ENCODE measurements at places on chromosomes 7 and 10.
A peak's percentile ranks its signal among the peaks of the same experiment; 100 is the strongest.

GRCh38 chr7:6375348-6376101 is 72.2 kb downstream of the DAGLB start:
- no peak for DNase-seq

DNA sequence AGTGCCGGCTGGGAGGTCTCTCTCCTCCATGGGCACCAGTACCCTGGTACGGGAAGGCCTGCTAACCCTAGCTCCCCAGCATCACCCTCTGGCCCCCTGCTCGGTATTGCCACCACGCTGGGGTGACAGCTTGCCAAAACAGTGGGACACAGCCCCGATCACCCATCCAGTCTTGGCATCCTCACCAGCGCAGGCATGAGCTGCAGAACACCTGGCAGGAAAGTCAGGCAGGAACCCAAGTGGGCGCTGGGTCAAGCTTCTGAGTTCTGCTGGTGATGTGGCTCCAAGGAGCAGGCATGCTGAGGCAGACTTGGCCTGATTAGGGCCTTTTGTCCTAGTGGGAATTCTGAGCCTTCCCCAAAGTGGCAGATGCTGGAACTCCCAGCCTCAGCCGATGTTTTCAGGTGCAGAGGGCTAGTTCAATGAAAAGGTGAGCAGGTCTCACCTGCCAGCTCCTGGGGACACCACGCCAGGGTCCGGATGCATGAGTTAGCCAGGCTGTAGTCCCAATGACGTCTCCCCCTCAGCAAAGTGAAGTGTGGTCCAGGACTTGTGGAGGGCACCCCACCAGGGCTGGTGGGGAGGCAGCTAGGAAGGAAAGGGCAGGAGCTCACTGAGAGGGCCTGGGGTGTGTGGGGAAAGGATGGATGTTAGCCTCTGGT is 8.5 kb upstream of the ZNF22 start:
- DNase-seq = no peak

- DNase-seq = no peak
Observed at GRCh38 chr7:73439410-73439704, 5.8 kb downstream of the FZD9 start.

GRCh38 chr7:1964913-1965578 is 267.7 kb downstream of the MAD1L1 start:
- no peak for DNase-seq

DNA sequence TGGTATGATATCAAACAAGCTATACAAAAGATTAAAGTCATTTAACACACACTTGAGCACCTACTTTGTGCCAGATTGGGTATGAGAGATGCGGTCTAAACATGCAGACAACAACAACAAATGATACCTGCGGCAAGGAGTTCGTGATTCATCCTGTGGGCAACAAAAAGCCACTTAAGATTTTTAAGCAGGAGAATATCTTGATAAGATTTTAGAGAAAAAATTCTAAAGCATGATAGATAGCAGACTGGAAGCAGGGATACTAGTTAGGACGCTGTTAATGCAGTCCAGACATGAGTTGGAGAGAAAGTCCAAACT is 1.6 kb upstream of the KBTBD2 start:
- no peak for DNase-seq

DNA sequence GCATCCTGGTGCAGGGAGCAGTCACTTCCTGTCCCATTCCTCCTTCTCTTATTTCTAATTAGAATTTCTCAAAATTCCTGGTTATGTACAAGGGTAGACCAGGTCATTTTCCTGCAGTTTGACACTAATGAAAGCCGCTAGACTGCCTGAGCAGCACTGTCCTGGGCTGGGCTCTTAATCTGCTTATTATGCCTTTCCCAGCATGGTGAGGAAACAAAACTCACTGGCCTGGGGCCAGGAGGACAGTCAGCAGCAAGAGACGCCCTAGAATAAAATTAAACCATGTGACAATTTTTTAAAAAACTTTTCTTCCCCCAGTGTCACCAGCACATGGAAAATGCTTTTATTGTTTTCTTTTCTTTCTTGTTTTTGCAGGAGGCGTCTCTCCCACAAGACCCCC is 647.5 kb downstream of the TYW1 start:
- no peak for DNase-seq

- no peak for DNase-seq
Observed at GRCh38 chr7:127214956-127215718, 37.6 kb downstream of the GRM8 start.

DNA sequence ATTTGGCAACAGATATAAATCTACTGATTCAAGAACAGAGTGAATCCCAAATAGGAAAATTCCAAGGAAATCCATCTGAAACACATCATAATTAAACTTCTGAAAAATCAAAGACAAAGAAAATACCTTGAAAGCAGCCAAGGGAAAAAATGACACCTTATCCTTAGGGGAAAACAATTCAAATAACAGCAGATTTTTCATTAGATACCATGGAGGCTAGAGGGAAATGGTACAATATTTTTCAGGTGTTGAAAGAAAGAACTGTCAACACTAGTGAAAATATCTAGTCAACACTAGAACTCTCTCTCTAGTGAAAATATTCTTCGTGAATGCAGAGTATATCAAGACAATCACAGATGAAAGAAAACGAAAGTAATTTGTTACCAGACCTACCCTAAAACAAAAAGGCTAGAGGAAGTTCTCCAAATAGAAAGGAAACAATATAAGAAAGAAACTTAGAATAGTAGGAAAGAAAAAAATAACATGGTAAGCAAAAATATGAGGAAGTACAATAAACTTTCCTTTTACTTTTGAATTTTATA is 5.7 kb upstream of the FAM241B start:
- DNase-seq = no peak

GRCh38 chr10:6503171-6503570 is 76.9 kb downstream of the PRKCQ start:
- no peak for DNase-seq

- no peak for DNase-seq
Observed at GRCh38 chr10:75649466-75649865, 218.0 kb downstream of the LRMDA start.

GRCh38 chr10:22308390-22308789 is 7.8 kb upstream of the COMMD3 start:
- DNase-seq = no peak

DNA sequence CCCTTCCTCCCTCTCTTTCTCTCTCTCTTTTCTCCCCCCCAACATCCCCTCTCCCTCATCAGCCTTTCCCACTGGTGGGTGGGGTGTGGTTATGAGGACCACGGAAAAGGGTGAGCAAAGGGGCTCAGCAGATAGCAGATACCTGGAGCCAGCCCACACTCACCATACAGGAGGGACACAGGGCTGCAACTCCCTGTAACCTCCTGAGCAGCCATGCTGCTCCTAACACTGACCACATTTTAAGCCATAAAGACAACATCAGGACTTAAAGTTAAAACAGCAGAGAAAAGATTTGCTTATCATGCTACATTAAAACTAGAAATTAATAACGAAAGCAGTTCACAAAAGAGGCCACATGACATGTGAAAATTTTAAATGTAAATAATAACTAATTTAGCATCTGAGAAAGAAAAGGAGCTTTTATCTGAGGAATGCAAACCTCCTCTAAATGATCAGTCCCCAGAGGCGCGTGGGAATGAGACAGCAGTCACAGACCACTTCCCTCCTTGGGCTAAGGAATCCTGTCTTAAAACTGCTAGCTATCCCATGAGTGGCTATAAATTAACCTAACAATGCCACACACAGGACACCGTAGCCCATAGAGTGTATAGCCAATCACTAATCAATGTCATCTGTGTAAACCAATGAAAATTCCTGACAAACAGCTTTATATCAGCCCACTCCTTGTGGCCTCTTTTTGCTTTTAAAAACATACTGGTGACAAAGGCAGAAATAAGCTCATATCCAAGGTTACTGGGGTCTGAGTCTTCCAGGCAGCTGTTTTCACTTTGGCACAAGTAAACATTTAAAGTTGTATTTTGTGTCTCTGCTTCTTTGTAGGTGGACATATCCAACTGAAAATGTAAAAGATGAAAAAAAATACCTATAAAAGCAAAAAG is 33.3 kb downstream of the PKD1L1 start:
- no peak for DNase-seq

DNA sequence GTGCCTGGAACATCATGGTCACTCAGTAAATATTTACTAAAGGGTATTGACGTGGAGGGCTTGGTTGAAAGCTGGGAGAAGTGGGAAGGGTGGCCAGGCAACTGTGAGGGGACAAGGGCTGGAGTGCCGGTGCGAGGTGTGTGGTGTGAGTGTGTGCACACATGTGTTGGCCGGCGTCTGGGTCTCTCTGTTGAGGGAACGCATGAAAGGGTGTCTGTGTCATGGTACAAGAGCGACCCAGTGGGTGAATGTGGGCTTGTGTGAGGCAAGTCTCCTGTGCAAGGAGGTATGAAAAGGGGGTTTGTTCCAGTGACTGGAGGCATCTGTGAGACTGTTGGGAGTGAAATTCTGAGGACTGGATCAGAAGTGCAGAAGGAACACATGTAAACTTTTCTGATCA is 29.4 kb upstream of the UCMA start:
- no peak for DNase-seq

GRCh38 chr7:52684388-52684787 is 351.0 kb upstream of the POM121L12 start:
- no peak for DNase-seq

GRCh38 chr7:108805808-108806397 is 236.2 kb downstream of the DNAJB9 start:
- peak; percentile 20 for DNase-seq

DNA sequence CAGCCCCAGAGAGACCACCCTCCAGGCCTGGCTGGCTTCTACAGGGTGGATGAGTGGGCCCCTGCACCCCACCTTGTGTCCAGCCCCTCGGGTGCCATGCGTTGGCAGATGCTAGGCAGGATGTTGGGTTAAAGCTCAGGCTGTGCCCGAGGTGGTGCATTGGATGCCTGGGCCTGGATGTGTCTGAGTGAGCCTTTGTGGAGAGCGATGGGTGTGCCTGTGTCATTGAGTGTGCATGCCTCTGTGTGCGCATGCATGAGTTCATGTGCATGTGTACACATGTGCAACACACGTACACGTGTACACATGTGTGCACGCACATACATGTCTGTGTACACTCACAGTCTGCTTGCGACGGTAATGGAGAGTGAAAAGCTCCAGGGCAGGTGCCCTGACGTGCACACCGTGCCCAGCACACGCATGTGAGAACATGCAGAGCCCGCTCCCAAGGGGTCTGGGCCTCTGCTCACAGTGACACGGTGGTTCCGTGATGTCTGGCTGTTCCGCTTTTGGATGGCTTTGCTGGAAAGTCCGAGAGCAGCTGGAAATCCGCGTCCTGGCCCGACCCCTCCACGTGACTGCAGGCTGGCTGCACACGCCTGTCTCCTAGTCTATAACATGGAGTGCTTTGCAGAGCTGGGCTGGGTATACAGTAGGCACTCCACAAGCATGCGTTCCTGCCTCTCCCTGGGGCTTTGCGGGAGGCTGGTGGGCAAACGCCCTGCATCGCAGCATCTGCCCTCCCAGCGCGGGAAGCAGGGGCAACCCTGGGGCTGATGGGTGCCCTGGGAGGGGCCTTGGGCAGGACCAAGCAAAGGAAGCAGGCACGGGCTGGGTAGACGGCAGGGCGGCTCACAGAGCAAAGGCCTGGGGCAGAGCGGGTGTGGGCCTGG is 36.9 kb downstream of the ELFN1 start:
- DNase-seq = no peak

DNA sequence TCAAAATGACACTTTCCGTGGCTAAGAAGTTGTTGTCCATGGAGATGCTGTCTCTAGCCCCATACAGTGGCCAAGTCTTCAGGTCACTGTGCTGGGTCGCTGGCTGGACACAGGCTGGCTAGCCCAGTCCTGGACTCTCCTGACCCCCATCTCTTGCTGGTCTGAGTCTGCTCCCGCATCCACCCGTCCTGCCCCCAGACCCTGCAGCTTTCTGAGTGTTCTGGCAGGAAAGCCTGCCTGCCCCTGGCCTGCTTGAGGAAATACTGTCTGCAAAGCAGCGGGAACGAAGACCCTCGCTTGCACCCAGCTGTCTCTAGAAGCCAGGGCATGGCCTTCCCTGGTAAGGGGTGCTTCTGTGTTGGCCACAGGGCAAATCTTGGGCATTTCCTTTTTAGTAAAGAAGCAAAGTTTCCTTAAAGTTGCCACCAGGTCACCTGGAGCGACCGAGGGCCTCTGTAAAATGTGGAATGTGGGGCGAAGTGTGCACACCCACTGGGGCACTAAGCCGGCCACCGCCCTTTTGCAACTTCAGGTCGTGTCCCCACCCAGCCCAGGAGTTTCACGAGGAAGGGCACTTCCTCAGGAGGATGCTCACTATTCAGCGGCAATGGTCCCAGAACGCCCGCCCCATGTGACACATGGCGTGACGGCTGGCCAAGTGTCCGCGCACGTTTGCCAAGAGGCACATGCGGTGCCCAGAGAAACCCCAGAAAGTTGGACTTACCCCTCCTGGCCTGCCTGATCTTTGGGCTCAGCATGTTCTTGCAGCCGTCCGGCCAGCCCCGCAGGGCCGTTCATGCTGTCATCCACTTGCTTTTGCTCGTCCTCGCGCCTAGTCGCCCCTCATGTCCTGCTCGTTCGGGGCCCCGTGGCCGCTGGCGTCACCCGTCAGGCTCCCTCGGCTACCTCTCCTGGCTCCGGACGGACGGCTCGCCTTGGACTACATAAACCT is 558 bp downstream of the ARHGAP22 start:
- DNase-seq = no peak

- no peak for DNase-seq
Observed at GRCh38 chr7:157656195-157656769, 319.5 kb downstream of the DNAJB6 start.

GRCh38 chr7:1954366-1955004 is 278.3 kb downstream of the MAD1L1 start:
- no peak for DNase-seq

DNA sequence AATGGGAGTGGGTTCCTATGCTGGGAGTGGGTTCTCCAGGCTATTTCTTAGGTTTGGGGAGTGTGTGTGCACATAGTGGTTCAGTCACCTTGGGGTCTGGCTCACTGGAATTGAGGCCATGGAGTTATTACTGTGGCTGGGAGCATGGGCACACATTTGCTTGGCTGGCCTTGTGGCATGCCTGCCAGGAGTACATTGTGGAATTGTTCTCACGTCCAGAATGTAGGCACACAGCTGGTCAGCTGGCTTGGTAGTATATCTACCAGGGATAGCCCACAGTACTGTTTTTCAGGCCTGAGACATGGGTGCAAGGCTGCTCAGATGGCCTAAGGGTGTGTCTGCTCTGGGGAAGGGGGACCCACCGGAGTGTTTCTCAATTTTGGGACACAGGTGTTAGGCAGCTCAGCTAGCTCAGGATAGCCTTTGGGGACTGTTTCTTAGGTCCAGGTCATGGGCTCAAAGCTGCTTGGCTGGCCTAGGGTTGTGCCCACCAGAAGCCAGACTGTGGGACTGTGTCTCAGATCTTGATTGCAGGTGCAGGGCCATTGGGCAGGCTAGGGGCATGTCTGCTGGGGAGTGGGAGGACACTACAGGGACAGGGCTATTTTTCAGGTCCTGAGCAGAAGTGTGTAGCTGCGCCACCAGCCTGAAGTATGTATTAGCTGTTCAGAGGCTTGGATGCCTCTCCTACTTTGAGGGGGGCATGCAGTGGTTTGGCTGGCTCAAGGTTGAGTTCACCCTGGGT is 50.6 kb downstream of the TMEM168 start:
- DNase-seq = no peak

DNA sequence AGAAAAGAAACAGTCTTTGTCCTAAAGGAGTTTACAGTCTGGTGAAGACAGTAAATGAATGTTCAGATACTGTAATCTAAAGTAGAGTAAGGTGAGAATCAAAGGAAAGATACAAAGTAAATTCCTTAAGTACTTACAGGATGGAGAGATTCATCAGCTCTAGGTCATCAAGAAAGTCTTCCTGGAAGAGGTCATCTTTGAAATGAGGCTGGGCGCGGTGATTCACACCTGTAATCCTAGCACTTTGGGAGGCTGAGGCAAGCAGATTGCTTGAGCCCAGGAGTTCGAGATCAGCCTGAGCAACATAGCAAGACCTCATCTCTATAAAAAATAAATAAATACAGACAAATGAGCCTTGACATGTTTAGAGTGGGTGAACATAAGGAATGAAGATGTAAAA is 18.3 kb downstream of the FHIP2A start:
- no peak for DNase-seq

Measured in muscle of arm (tissue), 14 donors.